ENCODE measurements at places on chromosomes 3 and 15.

- peak; percentile 65 for DNase-seq
These were observed 766.8 kb downstream of the TBL1XR1 start for GRCh38 chr3:176430244-176431037.

DNA sequence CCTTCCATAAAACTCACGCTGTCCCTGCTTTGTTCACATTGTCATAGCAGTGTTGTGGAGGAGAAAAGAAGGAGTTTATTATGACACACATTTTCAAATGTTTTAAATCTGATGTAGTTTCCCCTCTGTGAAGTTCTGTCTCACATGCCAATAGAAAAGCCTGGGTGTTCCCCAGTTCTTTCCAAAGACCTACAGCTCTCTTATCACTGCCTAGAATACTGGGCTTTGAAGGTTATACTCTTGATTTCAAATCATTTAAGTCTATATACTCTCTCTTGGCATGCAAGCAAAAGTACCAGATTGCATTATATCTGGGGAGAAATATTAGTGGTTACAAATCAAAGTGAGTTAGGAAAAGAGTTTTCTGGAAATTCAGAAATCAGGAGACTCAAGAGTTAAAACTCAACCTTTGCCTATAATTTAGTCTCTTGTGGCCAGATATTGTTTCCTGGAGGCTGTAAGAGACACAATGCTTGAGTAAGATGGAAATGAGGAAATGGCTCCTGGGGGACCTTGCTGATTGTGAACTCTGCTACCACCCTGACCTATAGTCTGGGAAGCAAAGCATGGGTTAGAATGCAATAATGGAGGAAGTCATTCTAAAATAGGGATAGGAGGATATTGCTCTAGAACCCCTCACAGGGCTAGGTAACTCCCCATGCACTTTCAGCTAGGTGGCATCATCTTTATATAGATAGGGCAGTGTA lies 182.8 kb downstream of the KCNAB1 start:
- DNase-seq, result no peak

DNA sequence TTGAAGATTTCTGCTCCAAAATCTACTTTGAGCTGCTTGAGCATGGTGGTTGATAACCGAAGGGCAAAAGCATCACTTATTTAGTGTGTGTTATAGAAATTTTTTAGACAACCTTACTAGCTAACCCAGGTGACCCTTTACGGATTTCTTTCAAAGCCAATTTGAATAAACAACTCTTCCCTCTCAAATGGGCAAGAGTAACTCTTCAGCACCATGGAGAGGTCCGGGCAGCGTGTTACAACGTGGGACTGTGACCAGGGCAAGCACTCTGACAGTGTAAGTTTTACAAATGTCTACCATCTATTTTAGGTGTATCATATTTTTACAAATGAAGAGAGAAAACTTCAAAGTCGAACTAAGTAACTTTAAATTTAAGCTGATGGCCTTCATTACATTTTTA lies 471.8 kb downstream of the MFSD1 start:
- peak; percentile 59 for DNase-seq

DNA sequence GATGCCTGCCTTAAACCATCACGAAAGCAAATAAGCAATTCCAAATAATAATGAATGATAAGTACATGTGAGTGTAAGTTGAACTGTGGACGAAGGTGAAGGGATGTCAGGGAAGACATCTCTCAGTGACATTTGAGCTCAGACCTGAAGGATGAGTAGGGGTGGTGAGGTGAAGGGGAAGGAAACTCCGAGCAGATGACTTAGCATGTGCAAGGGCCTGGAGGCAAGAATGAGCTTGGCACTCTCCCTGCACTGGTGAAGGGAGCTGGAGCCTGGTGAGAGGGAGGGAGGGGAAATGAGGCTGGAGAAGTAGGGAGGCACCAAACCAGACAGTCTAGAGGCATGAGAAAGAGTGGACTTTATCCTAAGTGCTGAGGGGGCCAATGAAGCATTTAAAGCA lies 84.3 kb downstream of the MTHFS start:
- DNase-seq, result no peak

GRCh38 chr15:99202176-99202552 lies 47.2 kb downstream of the TTC23 start:
- no peak for DNase-seq

DNA sequence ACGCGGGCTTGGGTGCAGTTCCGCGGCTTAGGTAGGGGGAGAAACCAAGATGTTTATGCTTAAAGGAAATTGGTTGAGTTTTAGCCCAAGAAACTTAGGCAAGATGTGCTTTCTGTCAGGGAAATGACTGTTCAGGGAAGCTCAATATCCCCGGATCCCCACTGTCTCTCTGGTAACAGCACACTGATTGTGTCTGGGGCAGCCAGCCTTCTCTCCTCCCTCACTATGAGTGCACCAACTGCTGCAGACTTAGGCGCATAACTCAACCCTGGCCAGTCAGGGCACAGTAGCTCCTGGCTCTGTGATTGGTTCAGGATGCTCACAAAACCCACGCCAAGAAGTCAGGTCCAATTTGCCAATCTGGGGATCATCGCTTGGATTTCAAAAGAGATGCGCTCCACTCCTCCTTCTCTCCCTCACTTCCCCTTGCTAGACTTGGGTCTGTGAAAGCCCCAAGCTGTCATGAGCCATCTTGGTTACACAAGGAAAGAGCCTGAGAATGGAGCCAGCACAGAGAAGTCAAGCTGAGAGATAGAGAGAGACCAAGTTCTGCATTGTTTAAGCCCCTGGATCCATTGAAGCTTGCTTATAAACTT lies 42.5 kb upstream of the CACNA2D3 start:
- no peak for DNase-seq

- DNase-seq, result peak; percentile 94
These were observed 72.6 kb downstream of the MYO1E start for GRCh38 chr15:59299929-59300617.

DNA sequence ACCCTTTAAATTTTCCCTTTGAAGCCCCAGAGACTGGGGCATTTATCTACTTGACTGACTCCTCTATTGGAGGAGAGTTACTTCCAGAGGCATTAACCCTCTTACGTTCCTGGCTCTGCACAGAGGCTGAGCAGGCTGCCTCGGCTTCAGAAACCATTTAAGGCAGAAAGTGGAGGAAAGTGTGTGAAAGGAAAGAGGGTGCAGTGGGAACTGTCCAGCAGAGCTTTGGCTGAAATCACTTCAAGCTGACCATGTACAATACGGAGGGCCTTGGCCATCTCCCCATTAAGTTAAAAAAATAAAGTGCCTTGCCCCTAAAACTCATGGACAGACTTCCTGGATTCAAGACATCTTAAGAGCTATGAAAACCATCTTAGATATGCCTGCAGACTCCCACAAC lies 238.7 kb downstream of the SV2B start:
- DNase-seq, result peak; percentile 26

GRCh38 chr3:120563356-120564022 lies 32.6 kb upstream of the NDUFB4 start:
- no peak for DNase-seq

- no peak for DNase-seq
These were observed 9.9 kb downstream of the ATRIP start for GRCh38 chr3:48456456-48456855.

DNA sequence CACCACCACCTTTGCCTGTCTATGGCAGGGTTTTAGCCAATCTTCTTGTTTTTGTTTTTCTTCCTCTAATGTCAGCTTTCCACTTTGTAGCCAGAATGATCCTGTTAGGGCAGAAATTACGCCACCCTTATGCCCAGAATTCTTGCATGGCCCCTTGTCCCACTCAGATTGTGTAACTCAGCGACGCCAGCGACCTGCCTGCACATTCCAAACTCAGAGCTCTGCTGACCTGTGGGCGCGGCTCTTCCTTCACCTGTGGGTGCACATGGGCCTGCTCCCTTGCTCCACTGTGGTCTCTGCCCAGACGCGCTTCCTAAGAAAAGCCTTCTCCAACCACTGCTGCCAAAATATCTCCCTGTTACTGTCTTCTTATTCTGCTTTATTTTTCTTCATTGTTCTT lies 45.0 kb downstream of the MED12L start:
- no peak for DNase-seq

- DNase-seq, result no peak
These were observed 73.0 kb downstream of the UQCC5 start for GRCh38 chr3:52609316-52609815.

- no peak for DNase-seq
These were observed 34.6 kb upstream of the SPRED1 start for GRCh38 chr15:38217788-38218609.

DNA sequence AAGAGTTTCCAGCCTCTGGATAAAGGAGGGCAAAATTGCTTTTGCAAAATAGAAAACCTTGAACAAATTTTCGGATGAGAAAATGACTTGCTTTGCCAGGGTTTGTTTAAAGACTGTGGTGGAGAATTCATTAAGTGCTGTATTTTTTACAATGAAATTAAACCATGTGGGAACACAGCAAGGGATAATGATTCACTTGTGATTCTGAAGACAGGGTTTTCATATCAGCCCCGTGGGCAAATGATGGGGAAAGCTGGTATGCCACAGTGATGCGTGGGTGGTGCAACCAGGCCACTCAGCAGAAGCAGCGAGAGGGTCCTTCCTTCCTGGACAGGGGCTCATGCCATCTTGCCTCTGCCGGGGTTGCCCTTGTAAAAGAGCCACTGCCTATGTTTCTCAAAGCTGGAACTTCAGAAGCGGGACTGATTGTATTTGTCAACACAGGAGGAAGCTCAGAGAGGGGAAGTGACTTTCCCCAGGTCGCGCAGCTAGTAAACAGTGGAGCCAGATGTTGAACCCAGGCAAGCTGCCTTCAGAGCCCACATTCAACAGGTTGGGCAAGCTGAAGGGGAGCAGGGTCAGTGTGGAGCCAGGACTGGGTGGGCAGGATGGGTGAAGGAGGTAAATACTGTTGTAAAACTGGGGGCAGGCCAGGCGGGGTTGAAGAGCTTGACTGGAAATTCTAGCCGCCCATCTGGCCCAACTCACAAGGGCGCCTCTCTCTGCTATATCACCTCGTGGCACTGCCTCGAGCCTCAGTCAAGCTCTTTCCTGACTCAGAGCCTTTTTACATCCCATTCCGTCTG lies 79.1 kb downstream of the TOP2B start:
- no peak for DNase-seq

- no peak for DNase-seq
These were observed 60.7 kb downstream of the B3GNT5 start for GRCh38 chr3:183313764-183314163.

DNA sequence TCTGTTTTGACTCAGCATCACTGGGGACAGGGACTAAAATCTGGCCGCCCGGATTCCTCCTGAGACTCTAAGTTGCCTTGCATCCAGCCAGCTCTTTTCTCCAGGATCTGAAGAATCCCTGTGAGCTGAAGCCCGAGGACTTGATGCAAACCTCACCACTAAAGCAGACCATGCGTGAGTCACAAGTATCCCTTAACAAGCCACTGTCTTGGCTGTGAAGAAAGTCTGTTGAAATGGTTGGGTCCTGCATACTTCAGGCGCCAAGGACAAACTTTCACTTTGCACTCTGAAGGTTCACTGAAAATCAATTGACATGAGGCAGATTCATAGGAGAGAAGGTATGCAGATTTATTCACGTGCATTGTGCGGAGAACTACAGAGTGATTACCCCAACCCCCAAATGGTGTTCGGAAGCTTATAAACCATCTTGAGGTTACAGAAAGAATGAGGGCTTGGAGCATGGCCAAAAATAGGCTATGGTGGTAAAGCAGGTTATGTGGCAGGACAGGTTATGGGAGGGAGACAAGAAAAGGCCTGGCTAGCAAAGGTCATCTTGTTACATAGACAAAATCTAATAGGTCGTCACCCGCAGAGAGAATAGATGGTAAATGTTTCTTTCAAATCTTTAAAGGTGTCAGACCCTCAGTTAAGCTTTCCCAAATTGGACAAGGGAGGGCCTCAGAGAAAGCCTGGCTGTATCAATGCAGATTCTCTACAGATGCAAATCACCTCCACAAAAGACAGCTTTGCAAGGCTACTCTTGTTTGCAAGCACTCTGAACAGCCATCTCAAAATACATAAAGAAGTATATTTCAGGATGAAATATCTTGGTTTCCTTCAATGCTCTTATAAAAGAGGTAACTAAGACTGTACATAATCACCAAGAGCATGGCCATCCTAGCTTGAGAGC lies 126.3 kb upstream of the PLAAT1 start:
- DNase-seq, result no peak

DNA sequence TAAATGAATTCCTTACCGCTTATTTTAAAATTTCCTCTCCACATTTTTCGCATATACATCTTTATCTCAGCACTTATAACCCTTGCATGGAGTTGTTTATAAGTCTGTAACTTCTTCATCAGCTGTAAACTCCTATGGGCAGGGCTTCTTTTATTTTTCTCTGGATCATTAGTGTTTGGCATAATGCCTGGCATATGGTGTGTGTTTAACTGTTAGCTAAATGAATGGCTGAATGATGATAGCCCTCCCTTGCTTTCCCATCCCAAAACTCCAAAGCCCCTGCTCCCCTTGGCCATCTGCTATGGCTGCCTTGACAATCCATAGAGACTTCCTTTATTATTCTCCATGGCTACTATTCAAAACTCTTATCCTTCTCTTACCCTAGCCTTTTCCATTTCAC lies 48.1 kb upstream of the SEMA6D start:
- no peak for DNase-seq

- DNase-seq, result no peak
These were observed 65.2 kb downstream of the LSM3 start for GRCh38 chr3:14243782-14244181.

GRCh38 chr15:28147801-28148200 lies 48.7 kb upstream of the OCA2 start:
- DNase-seq, result no peak

DNA sequence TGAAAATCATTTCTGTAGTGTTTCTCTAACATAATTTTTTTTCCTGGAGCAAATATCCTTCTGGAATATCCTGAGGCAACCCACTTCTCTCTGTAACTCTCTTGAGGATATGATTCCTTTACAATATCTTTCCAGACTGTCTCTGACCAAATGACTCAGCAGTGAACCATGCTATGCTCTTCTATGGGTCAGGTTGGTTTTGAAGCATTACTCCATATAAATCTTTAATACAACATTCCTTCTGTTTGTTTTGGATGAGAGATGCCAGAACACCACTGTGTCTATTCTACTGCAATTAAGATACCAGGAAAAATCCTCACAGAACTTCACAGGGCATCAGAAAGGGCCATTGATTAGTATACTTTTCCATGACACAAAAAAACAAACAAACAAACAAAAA lies 626.4 kb upstream of the ZNF385D start:
- peak; percentile 0 for DNase-seq

- peak; percentile 57 for DNase-seq
These were observed 92.8 kb downstream of the GOLIM4 start for GRCh38 chr3:168002786-168003368.

Data from RKO (cell line).